ENCODE measurements at places on chromosomes 5 and 9.
A peak's percentile ranks its signal among the peaks of the same experiment; 100 is the strongest.

GRCh38 chr5:59021837-59022514, 439.1 kb downstream of the RAB3C start:
- DNase-seq, result no peak

DNA sequence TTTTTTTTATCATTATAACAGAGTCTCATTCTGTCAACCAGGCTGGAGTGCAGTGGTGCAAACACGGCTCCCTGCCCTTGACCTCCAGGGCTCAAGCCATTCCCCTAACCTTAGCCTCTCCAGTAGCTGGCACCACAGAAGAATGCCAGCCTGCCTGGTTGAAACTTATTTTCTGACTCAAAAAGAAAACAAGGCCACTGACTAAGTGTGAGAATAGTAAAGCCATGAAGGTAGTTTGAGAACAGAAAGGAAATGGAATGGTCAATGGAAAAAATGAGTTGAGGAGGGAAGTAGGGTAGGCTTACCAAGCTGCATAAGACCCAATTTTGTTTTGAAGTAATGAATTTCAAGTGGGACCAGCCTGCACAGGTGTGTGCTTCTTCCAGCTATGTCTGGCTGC, 82.8 kb upstream of the RORB start:
- DNase-seq, result no peak

DNA sequence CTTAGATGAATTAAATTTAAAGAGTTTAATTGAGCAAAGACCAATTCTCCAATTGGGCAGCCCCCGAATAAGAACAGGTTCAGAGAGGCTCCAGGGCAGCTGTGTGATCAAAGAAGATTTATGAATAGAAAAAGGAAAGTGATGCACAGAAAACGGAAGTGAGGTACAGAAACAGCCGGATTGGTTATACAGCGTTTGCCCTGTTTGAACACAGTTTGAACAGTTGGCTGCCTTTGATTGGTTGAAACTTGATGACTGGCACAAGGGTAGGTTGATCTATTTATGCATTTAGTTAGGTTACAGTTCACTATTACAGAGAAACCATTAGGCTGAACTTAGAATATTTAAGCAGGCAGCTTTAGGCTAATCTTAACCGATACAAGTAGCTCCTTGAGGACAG, 29.5 kb downstream of the NIM1K start:
- no peak for DNase-seq

DNA sequence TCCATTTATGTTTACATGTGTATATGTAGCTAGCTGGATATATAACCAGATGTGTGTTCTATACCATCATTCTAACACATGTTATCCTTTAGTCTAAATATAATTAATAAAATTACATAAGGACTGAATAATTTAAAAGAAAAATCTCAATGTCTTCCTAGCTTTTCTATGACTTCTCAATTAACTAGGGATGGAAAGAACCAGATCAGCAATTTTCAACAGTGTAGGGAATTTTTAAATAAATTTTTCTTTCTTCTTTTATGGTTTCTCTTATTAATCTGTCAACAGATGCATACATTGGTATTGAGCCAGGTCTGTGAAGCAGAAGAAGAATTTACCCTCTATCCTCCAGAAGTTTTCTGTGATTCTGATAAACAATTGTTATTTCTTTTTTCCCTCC, 2180.4 kb upstream of the C9orf72 start:
- no peak for DNase-seq

DNA sequence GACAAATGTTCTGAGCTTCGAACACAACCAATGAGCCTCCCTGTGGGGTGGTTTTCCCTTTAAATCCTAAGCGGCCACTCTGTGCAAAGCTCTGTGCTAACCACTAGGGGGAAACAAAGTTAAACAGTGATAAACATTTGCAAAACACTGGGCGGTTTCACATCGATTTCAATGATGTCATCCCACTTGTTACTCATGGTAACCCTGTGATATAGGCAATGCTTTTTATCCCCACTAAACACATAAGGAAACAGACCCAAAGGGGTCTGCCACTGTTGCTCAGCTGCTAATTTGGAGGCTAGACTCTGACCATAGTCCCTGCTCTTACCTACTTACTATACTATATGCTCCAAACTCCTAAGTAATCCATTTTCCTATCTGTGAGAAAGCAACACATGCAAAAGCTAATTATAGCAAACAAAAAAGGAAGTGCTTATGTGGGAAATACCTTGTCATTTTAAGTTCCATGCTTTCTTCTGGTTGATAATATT, 57.3 kb downstream of the PTPN3 start:
- DNase-seq, result peak; percentile 79

DNA sequence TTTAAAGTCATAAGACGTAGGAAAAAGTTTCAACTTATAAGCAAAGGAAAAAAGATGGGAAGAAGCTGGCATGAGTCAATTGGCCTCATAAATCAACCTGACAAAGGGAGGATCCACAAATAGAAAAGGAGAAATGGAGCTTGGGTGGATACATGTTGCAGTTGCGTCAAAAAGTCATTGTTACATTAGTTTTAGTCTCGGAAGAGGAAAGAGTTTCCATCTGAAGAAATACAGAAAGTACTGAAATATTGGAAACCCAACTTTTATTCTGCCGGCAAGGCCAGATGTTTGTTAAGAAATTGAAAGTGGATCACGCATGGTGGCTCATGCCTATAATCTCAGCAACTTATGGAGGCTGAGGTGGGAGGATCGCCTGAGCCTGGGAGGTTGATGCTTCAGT, 11.3 kb upstream of the TIMD4 start:
- no peak for DNase-seq

DNA sequence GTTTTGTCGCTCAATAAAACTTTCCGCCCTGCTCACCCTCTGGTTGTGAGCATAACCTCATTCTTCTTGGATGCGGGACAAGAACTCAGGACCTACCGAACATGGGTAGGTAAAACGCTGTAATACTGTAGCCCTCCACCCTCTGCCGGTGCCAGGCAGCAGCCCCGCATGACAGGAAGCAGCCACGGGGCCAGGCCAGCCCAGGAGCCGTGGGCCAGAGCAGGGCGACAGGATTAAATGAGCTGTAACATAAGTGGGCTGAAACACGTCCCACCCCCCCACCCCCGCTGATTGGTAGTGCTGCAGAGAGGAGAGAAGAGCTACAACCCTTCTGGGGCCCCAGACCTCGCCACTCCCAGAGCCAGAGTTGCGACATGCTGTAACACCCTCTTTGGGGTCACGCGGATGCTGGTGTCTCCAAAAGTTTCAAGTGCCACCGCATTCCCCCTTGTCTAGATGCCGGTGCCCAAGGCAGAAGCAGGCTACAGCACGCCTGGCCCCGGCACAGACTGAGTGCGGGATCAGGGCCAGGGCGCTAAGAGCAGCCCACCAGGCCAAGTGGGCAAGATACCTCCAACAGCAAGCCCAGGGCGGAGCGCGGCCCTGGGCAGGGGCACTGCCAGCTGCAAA, 81.8 kb downstream of the FBXW11 start:
- no peak for DNase-seq

DNA sequence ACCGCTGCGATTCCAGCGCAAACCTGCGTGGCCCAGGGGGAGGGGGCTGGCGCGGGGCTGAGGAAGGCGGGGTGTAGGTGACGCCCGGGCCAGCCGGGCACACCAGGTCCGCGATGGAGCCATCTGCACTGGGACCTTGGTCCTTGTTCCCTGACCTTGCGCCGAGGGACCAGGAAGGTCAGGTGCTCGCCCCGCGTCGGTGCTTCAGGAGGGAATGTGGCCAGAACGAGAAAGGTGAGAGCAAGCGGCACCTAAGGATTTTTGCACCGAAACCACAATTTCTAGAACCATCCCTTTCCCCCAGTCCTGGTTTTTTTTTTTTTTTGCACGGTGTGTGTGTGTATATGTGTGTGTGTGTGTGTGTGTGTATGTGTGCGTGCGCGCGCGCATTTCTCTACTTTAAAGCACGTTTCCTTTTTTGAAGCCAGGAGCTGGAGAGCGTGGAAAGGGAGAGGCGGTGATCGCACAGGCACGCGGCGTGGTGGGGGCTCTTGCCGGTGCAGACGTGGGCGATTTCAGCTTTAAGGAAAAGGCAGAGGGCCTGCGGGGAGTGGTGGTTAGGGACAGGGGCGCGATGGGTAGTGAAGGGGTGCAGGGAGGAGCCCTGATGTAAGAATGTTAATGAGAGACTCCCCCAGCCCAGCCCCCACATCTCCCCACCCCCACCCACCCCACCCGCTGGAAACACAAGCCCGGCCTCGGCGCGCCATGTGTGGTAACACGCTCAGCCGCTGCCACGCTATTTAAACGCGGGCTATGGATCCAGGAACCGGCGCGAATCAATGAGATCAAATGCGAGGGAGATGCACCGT, at the start of gene NPR3:
NPR3 (plus strand) TSS at position 772 of the 812 bp plus-strand sequence. CDS start 456 bp downstream, outside the sequence.
- peak; percentile 59 for DNase-seq

- peak; percentile 22 for DNase-seq
Measured at GRCh38 chr5:165457859-165458481, 1952.6 kb downstream of the MAT2B start.

DNA sequence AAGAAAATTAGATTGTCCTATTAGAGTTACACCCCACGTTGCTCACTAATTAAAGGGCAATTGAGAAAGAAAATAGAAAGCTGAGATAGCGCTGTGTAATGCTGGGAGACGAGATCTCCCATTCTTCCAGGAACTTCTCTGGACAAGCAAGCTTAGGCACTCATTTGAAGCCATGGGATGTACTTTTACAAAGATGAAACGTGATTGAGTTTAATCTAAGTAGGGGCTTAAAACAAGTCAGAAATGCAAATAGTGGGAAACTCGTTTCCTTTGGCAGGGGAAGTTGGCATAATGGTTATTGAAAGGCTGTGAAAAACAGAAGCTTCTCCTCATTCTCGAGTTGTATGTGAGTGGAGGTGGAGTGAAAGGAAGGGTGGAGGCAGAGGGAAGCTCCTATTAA, 3.7 kb downstream of the PRDM6 start:
- no peak for DNase-seq

DNA sequence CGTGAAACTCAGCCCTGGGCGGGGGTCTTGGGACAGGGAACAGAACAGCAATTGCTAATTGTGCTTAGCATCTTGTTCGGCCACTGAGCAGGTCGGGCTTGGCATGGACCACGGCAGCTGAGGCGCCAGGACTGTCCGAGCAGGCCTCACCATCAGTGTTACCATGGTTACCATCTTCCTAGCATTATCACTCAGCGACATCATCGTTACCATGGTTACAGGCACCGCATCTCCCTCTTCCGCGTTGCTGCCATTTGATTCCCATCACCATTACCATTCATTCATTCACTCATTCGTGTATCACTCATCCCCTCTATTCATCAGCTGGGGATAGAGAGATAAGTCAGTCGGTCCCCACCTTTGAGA, 81.0 kb upstream of the ZBTB43 start:
- DNase-seq, result no peak

GRCh38 chr5:108259306-108259705, 122.6 kb downstream of the FBXL17 start:
- DNase-seq, result peak; percentile 20

DNA sequence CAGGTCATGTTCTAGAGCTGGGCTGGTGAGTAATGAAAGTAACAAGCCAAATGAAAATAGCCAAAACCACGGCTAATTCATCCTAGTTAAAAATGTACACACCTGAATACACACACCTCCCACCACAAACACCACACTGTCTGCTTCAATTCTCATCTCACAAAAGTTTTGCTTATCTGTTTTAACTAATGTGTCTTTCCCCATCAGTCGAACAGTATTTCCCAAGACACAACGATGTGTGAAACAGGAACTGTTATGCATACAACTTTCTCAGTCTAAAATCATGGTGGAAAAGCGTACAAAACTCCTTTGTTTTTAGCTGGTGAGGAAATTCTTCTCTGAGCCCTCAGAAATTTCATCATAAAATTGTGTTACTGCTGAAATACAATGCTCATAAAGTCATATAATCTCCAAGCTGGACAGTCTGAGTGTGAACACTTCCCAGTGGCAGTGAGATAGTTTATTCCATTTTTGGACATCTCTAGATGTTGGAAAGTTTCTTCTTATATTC, 242.4 kb downstream of the EFNA5 start:
- no peak for DNase-seq

GRCh38 chr9:110241858-110242321, 14.4 kb downstream of the TXN start:
- no peak for DNase-seq

GRCh38 chr5:89604342-89604741, 721.4 kb upstream of the MEF2C start:
- no peak for DNase-seq

DNA sequence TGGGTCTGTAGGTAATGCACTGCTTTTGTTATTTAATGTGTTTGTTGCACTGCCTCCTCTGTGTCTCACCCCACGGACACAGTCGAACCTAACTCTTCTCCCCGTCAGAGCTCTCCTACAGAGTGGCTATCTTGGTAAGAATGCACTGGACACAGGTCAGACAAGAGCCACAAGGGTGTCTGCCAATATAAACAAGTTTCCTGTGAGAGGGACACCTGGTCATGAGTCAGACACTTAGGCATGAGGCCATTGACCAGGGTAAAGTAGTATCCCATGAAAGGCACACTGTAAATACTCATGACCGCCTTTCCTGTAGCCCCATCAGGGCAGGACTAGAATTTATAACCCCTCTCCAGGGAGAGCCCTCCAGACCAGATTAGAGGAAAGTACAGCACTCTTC, 115.5 kb downstream of the SLC12A2 start:
- peak; percentile 12 for DNase-seq

DNA sequence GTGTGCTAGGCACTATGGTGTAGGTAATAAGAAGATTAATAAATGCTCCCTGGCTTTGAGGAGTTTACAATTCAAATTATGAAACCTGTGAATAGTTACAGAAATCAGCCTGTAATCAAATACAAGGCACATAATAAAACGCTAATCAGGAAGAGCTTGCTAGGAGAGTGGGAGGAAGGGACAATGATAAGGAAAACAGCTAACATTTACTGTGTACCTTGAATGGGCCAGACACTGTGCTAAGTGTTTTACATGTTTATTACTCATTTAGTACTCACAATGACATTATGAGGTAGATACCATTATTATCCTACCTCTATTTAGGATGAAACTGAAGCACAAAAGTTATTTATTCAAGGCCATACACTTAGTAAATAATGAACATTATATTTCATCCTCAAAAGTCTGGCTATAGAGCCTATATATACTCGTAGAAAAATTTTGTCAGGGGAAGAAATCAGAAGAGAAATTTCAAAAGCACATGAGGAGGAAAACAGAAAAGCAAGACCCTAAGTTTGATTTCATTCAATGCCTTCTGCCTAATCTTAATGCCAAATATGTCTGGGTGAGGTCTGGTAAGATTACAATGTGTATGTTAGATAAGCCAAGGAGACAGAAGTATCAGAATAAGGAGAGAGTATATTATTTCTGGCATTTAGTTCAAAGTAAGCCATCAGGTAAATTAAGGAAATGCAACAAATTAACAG, 35.9 kb downstream of the AFF4 start:
- DNase-seq, result no peak

GRCh38 chr9:136705564-136705963, 6.8 kb upstream of the DIPK1B start:
- DNase-seq, result no peak

Measured in fibroblast of skin of abdomen (primary cell).